ENCODE measurements at places on chromosomes 12 and 14.

DNA sequence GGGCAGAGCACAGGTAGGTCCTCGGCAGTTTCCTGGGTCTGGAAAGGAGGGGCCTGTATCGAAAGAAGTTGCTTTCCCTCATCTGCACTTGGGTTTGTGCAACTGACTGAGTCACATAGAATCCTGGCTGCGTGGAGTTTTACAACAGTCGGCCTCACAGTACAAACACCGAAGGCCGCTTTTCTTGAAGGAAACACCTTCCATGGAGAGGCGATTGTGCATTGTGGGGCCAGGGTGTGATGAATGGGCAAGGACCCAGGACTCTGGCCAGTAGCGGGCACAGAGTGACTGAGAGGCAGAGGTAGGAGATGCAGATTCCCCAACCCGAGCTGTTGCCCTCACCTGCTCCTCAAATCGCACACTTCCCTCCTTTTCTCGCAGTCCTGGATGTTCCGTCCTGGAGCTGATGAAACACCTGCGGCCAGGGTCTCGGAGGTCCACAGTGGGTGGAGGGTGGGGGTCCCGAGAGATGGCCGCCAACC lies 7.7 kb downstream of the CCND2 start:
- DNase-seq = no peak

GRCh38 chr12:113138826-113139225 lies 3.3 kb upstream of the RASAL1 start:
- no peak for DNase-seq

- DNase-seq = no peak
Measured at GRCh38 chr12:52090291-52090690, 10.8 kb downstream of the SMIM41 start.

DNA sequence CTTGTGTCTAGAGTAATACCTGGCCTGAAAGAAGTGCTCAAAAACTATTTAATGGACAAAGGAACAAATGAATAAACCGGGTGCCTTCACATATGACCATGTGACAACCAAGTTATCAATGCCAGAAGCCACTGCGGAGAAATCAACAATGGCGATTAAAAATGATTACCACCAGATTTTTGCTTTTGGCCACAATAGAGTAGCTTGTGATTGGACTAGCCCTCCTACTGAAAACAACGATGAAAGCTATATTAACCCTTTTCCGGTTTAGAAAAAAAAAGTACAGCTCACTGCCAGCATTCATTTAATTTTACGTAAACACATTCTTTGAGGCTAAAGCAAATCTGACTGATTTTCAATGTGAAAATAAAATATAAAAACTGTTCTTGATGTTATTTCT lies 41.6 kb upstream of the TTC7B start:
- DNase-seq = no peak

GRCh38 chr12:90896164-90896563 lies 58.8 kb downstream of the CCER1 start:
- DNase-seq = no peak

DNA sequence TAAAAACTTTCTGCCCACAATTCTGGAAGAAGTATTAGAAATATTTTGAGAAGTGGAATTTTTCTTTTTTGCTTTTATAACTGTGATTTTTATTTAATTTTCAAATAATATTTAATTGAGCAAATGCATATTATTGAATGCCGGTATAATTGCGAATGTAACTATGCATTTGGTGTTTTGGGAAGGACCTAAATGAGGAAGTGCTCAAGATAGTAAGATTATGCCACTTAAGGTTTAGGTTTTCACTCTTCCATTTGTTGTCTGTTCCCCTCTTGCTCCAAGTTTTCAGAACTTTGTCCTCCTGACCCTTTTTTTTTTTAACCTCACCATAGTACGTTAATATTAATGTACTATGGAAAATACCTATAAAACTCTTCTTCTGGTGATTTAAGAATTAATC lies 85.8 kb downstream of the KIAA0586 start:
- DNase-seq = no peak

- DNase-seq = no peak
Measured at GRCh38 chr14:100810861-100811461, 15.0 kb upstream of the MEG3 start.

- DNase-seq = no peak
Measured at GRCh38 chr12:130880411-130880885, 8.6 kb downstream of the RAN start.

DNA sequence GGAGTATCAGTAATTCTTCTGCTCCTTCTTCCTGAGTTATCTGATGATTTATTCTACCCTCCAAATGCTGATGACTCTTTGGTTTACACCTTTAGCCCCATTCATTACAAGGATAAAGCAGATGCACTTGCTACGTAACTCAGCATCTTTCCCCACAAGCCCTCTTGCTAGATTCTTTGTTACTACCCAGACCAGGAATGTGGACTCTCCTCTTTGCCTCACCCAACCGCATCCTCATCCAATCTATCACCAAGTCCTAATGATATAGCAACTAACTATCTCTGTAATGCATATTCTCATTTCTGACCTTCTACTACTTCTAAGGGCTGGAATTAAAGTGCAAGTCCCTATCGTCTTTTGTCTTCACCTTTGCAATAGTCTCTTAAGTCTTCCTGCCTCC lies 9.2 kb downstream of the KRT1 start:
- DNase-seq = no peak

GRCh38 chr14:29749327-29749726 lies 178.3 kb downstream of the PRKD1 start:
- no peak for DNase-seq

DNA sequence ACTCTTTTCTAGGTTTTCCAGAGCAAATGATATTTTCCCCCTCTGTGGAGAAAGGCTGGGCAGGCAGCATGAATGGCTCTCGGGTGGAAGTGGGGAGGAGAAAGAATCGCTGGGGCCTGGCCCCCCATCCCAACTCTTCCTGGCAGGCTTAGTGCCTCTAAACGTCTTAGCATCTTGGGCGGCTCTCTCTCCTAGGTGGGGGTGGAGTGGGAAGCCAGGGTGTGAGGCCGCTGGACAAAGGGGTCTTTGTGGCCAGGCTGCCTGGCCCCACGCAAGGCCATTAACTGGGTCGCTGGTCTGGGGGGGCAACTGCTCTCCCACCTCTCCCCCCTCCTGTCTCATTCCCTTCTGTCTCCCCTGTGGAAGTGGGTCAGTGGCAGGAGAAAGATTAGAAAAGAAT lies 4.7 kb downstream of the LRP1-AS start:
- no peak for DNase-seq

DNA sequence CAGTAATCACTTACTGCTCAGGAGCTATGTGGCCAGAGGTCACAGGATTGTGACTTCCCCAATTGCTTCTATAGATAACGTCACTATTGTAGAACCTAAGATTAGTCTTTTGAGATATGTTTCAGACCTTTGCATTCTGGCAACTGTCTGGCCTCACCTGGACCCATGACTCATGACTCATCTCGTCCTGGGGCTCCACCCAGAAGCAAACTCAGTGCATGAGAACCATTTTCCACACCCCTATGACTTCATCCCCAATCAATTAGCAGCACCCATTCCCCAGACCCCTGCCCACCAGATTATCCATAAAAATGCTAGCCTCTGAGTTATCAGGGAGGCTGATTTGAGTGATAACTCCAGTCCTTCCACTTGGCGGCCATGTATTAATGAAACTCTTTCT lies 186.9 kb downstream of the EMP1 start:
- no peak for DNase-seq

- no peak for DNase-seq
Measured at GRCh38 chr12:27644158-27644845, 51.9 kb upstream of the REP15 start.

GRCh38 chr12:76113800-76114757 lies 29.6 kb upstream of the NAP1L1 start:
- no peak for DNase-seq

DNA sequence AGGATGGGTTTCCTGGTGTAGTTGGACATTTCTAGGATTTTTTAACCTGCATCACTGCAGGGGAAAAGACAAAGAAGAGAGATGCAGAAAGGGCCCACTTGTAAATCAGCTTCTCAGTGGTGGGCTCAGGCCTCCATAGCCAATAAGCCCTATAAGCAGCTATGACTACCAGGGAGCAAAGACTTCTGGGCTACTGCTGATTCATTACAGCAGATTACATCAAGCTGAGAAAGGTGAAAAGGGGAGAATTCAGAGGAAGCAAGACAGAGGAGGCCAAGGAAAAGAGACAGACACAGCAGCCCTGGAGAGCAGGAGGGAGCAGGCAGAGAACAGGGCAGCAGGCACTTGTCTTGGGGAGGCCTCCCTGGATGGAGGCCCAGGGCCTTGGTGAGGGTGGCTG lies 95.2 kb downstream of the KCNA5 start:
- no peak for DNase-seq

DNA sequence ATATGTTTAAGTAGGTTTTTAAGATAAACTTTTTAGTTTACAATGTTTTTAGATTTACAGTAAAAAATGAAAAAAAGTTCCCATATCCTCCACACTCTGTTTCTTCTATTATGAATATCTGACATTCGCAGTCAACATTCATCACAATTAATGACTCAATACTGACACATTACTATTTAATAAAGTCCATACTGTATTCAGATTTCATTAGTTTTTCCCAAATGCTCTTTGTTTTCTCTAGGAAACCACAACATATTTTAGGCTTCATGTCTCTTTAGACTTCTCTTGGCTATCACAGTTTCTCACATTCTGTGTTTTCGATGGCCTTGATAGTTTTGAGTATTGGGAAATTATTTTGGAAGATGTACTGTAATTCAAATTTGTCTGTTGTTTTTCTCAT lies 399.8 kb downstream of the SLC6A15 start:
- DNase-seq = no peak

DNA sequence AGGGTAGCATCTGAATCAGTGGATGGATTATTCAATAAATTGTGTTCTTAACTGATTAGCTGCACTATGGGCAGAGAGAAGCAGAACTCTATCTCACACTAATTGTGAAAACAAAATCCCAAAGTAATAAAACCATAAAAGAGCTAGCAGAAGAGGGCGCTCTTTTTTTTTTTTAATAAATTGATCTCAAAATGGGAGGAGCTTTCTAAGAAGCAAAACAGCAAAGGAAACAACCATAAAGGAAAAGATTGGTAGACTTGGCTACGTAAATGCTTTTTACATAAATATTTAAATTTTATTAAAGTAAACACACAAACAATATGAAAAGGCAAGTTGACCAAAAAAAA lies 1.5 kb upstream of the TM7SF3 start:
- no peak for DNase-seq

DNA sequence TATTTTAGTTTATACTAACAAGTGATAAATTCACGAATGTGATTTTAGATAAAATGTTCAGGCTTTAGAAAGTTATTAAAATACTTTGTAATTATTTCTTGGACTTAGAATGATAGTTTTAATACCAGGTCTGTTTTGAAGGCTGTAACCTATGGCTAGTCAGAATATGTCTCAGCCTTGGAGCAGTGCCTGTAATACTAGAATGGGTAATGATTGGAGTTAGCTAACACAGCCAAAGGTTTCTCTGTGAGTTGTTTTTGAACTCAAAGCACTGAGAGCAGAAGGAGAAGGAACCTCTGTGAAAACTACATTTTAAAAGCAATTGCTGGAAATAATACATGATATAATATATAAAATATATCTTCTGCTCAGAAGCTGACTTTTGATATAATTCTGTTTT lies 110.1 kb downstream of the TMEM117 start:
- DNase-seq = no peak

DNA sequence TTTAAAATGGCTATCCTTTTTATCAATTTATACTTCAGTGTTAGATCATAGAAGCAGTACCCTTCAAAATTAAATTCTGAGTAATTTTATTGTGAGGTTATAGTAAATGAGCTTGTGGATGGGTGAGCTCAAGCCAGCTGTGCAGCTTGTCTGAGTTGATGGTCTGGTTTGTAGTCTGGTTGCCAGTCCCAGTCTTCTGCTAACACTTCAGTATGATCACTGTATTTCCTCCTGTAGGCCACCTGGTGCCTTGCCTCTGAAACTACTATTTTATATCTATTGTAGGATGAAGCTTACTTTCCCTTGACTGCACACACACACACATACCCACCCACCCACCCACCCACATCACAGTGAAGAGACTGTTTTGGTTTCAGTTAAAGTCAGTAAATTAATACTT lies 496.4 kb downstream of the PCNX1 start:
- peak; percentile 26 for DNase-seq

DNA sequence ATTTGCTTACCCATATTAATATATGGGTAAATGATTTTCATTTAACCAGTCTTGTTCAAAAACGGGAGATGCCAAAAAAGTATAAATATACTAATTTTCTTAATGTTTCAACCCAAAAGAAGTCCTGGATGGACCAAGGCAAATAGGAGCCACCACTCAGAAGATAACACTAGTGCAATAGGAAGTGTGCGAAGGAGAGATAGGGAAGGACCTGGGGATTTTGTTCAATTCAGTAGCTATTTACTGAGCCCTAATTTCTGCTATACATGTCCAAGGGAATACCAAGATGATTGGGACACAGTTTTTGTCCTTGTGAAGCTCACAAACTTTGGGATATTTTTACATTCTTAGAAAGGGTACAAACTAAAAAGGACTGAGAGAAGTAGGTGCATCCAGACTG lies 1.5 kb downstream of the CMAS start:
- no peak for DNase-seq

- no peak for DNase-seq
Measured at GRCh38 chr14:104973135-104973384, 5.1 kb downstream of the AHNAK2 start.

DNA sequence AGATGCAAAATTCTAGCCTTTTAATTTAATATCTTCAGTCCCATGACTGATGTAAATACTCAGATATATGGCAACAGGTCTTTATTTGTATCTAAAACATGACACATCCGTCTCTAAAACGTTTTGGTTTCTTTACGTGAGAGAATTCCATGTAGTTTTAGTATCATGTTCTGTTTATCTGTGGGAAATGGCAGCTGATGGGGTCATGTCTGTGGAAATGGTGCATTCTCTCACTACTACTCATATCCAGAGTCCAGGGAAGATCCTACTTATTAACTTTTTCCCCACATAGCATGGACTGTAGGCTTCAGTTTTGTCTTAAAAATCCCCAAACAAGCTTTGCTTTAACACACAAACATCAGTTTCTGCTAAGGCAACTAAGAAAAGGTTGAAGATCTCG lies 53.8 kb downstream of the SPTLC2 start:
- DNase-seq = no peak

- no peak for DNase-seq
Measured at GRCh38 chr12:78441737-78442453, 422.7 kb upstream of the SYT1 start.

DNA sequence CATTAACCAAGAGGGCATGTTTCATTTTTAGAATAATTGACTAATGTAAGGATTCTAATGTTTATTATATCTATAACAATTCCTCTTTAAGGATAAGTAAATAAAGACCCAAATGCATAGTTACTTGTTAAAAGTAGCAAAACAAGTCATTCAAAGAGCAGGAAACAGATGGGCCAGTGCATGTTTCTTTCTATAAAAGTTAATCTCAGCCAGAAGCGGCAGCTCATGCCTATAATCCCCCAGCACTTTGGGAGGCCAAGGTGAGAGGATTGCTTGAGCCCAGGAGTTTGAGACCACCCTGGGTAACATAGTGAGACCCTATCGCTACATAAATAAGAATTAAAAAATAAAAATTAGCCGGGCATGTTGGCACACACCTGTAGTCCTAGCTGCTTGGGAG lies 391.0 kb upstream of the RGS6 start:
- no peak for DNase-seq

Data from activated T-cell treated with anti-CD3 and anti-CD28 coated beads, Interleukin-2, amount 50 U/mL, for 72 hours (primary cell).